Endothelial cell of umbilical vein (primary cell): ENCODE measurements at places on chromosomes 16 and 17. TPM values are rescaled to one million over a fixed set of nuclear protein-coding genes. Genes with fewer than 3 reads are reported as not detected.

GRCh38 chr16:705431-706188, at the start of gene FBXL16:
Gene FBXL16 (minus strand): TSS chr16:705801. CDS start chr16:697405, 8,396 bp downstream.
- no peak for DNase-seq

DNA sequence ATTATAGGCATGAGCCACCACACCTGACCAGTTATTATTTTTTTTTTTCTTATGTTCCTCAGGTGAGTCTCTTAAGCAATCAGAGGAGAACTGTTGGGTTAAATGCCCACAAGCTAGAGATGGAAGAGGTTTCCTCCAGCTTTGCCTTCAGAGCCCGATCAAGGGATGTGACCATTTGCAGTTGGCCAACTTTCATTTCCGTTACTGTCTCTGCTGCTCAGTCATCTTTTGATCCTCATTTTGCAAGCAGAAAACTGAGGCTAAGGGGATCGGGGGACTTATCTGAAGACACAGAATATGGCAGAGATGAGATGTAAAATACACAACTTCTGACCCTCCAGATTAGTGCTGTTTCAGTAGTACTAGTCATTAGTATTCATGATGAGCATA, 188.8 kb downstream of the RAB11FIP4 start:
- DNase-seq = no peak

DNA sequence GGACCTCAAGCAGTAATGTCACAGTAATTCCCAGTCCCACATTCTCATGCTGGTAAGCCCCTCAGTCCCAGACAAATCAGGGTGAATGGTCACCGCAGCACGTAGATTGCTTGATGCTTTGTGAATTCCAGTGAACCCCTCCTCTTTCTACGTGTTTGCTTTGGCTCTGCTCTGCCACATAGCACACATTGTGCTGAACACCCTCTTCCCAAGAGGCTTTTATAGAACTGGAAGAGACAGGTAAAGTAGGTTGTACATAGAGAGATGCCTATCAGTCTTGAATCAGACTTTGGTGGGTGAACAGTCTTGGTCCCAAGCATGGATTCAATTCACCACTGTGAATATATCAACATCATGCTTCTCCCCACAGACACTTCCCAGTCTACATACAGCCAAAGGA, 579 bp upstream of the KRTAP9-6 start:
- DNase-seq = peak; percentile 0

GRCh38 chr17:49901460-49902331, 53.8 kb upstream of the TAC4 start:
- no peak for DNase-seq

- no peak for DNase-seq
Observed at GRCh38 chr16:50626868-50627267, 54.2 kb downstream of the SNX20 start.

- peak; percentile 72 for DNase-seq
Observed at GRCh38 chr17:19867329-19868078, at the start of gene ULK2. Gene ULK2 (minus strand): TSS chr17:19867936. CDS start chr17:19867417, 519 bp downstream.

GRCh38 chr17:76578376-76578775, 7.3 kb downstream of the ST6GALNAC2 start:
- no peak for DNase-seq

DNA sequence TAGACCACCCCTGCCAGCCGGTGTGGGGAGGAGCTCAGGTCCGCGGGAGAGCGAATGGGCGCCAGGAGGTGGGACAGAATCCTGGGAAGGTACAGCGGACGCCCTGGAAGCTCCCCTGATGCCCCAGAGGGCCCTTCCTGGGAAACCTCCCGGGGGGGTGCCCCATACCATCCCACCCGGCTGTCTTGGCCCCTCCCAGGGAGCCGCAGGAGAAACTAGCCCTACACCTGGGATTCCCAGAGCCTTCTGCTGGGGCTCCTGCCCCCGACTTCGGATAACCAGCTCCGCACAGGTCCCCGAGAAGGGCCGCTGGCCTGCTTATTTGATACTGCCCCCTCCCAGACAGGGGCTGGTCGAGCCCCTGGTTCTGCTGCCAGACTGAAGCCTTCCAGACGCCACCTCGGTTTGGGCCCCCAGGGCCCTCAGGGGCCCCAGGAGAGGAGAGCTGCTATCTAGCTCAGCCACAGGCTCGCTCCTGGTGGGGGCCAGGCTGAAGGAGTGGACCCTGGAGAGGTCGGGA, 3.0 kb upstream of the CBX4 start:
- no peak for DNase-seq

DNA sequence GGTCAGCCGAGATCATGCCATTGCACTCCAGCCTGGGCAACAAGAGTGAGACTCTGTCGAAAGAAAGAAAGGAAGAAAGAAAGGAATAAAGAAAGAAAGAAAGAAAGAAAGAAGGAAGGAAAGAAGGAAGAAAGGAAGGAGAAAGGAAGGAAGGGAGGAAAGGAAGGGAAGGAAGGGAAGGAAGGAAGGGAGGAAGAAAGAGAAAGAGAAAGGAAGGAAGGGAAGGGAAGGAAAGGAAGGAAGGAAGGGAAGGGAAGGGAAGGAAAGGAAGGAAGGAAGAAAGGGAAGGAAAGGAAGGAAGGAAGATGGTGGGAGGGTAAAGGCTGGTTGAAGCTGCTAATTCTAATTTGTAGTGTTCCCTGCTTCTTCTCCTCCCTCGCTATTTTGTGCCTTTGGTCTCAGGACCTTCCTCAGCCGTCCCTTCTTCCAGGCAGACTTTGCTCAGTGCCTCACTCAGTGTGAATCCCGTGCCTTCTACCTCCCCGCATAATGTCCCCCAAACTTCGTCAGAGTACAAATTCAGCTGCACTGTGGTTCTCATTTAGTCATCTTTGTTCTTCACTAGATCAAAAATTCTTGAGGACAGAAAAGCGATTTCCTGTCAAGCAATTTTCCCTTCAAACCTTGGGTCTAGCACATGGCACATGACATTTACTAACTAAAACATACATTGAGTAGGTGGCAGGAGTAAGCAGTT, 31.1 kb upstream of the PAFAH1B1 start:
- DNase-seq = no peak

DNA sequence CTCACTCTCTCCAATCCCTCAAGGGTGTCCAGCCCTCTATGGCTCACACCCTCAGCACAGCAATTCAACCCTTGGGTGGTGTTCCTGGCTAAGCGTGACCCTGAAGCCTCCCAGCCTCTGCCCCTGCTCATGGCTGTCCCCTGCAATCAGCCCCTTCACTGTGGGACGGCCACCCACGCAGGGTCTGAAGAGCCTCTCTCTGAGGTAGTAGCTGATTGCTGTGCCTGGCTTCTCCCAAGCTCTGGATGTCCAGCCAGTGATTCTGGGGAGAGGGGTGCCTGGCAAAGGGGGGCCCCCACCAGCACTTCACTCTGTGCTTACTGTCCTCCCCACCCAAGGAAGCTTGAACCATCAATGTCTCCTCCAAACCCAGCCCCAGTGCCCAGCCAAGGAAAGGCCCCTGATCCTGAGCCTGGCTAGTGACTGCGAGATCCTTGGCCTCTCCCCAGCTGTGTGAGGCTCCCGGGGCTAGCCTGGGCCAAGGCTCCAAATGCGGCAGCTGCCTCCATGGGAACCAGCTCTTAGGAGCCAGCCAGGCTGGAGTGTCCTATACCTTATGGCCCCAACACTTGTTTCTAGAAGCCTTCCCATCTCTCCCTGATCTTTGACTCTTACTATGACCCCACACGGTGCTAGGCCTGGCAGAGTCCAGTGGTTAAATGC, 9.9 kb downstream of the MTSS2 start:
- DNase-seq = no peak

GRCh38 chr17:67055041-67055443, 10.7 kb downstream of the CACNG1 start:
- DNase-seq = no peak

- no peak for DNase-seq
Observed at GRCh38 chr17:45676695-45677094, 107.4 kb upstream of the CRHR1 start.

GRCh38 chr16:85594273-85594977, 18.7 kb upstream of the GSE1 start:
- DNase-seq = no peak

- DNase-seq = no peak
Observed at GRCh38 chr16:29770250-29770929, 7.7 kb upstream of the ZG16 start.

GRCh38 chr17:28989028-28989427, 16.8 kb downstream of the SEZ6 start:
- no peak for DNase-seq

DNA sequence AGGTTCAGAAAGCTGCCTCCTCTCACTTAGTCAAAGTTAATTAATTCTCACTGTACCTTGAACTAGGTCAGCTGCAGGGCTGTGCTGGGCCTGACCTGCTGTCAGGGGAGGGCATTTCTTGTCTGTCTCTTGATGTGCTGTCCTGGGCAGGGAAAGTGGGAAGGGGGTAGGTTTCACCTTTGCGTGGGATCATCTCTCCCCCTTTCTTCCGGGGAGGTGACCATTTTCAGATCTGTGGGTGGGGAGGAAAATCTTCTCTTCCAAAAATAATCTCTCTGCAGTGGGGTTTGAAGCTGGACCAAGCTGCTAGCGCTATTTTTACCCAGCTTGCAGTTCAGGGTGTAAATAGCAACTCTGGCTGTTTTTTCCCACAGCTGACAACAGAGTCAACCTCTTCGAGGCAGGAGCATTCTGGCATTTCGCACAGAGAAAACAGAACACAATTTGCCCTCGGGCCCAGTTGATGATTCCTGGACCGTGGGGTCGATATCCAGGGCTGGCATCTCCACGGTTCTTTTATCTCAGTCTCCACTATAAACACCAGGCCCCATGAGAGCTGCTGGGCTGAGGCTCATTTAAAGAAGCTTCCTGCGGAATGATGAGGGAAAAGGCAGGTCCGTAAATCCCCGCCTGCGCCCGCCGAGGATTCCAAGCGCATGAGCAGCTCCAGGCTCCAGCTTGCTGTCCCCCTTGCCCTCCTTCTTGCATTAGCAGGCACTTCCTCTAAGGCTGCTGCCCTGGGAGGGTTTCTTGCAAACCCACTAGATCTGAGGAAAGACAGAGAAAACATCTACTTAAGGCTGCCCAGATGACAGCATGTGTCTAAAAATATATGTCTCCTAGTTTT, 93.9 kb downstream of the YPEL2 start:
- peak; percentile 70 for DNase-seq

- no peak for DNase-seq
Observed at GRCh38 chr17:61139219-61139618, 260.4 kb upstream of the TBX2 start.

- DNase-seq = no peak
Observed at GRCh38 chr17:74211912-74212208, 1.5 kb upstream of the TTYH2 start.

DNA sequence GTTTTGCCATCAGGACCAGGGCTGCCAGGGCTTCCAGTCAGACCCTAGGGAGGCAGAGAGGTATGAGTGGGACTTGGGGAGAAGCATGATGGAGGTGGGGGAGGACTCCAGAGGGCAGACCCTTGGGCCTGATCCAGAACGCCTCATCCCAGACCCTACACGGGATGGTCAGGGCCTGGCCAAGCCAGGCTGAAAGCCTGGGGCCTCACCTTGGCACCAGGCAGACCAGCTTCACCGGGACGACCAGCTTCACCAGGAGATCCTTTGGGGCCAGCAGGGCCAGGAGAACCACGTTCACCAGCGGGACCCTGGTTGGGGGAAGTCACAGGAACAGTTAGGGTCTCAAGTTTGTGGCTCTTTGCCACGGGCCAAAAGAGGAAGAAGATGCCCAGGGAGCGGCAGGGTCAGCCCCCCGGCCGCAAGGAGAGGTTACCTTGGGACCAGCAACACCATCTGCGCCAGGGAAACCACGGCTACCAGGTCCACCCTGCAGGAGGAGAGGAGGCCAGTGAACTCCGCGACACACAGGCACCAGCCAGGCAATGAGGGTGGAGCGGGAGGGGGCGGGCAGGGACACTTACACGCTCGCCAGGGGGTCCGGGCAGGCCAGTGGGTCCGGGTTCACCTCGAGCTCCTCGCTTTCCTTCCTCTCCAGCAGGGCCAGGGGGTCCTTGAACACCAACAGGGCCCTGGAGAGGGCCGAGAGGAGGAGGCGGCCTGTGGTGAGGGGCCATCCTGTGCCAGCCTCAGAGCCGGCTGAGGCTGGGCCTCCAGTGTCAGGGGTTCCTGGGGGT, 7.1 kb downstream of the COL1A1 start:
- DNase-seq = no peak

GRCh38 chr17:65027305-65027704, 29.2 kb downstream of the GNA13 start:
- DNase-seq = peak; percentile 82

DNA sequence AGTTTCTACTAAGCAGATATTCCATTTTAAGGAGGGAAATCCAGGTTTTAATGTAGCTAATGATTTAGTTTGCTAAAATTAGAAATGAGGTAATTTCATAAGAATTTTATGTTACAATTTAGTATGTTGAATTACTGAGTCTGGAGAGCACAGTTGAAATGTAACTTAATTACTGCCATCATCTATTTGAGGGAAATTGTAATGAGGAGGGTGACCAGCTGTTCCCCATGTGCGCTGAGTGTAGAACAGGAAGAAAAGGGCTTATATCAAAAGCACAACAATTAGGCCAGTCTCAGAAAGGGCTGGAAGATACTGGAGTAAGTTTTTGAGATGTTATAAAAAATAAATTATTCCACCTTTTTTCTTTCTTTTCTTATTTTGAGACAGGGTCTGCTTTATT, 735.1 kb upstream of the GOT2 start:
- no peak for DNase-seq

DNA sequence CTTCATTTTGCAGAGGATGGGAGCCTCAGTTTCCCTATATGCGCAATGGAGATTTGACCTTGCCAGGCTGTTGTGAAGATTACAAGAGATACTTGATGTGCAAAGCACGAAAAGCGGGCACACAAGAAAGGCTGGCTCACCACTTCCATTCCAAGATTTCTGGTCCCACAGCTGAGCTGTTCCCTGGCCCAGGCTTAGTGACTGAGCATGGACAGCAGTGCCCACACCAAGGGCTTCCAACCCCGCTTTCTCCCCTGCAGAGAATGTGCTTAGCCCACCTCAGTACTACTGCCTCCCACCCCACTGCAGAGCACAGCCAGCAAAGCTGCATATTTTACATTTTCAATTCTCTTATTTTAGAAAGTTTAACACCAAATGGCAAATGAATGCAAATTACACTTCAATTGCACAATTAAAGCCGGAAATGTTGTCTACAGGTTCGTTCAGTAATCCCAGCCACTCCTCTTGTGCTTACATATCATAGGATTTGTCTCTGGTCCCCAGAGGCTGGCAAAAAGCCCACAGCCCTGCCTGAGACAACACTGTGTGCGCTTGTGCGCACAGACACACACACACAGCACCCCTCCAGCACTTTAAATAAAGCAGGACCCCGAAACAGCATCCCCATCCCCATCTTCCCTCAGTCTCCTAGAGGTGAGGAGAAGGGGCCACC, 51.8 kb downstream of the VAC14 start:
- DNase-seq = no peak

PIPOX gene
- total RNA-seq = 2.2 and 2.5 TPM in 2 replicates

C17orf50 gene
- total RNA-seq = not detected in 2 replicates

TPSAB1 gene
- total RNA-seq = not detected in 2 replicates

ZSCAN10 gene
- total RNA-seq = not detected in 2 replicates

FNDC8 gene
- total RNA-seq = not detected in 2 replicates

FA2H gene
- not detected in 2 replicates for total RNA-seq

RAB26 gene
- total RNA-seq = 0.91 and 1.6 TPM in 2 replicates

CCL5 gene
- not detected in 2 replicates for total RNA-seq

STH gene
- not detected in 2 replicates for total RNA-seq

ZSWIM7 gene
- 18.0 and 21.9 TPM in 2 replicates for total RNA-seq

COX6A2 gene
- not detected in 2 replicates for total RNA-seq
